ENCODE measurements at places on chromosomes 2 and 18.

GRCh38 chr2:233754872-233755611 is 5.0 kb upstream of the UGT1A1 start:
- DNase-seq = no peak

GRCh38 chr2:120531863-120532600 is 186.1 kb downstream of the INHBB start:
- DNase-seq = no peak

DNA sequence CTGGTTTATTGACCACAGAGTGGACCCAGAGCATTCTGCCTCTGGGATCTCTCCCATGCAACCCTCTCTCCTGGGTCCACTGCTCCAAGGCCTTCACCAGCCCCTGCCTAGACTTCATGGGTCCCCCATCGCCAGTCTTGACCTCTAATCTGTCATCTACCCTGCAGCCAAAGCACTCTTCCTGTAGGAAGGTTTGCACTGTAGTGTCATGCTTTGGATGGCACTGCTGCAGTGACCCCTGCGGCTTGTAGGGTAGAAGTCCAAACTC is 41.7 kb downstream of the MYO7B start:
- no peak for DNase-seq

DNA sequence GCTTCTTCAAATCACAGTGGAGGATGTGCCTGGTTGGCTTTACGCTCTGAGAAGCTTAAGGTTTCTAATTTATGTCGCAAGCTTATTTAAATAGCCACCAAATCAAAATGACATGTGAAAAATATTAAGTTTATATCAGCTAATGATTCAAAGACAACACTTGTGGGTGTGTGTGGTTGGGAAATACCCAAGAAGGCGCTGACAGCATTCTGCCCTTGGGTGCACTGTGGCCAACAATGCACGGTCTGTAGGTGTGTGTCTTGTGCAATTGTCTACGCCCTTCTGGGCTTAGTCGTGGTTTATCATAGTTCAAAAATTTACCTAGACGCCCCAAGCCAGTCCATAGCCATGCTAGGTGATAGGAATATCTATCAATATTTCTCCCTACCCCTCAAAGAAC is 60.9 kb downstream of the KCTD1 start:
- DNase-seq = no peak

- DNase-seq = no peak
These were observed 32.2 kb downstream of the AKAIN1 start for GRCh38 chr18:5164903-5165302.

- no peak for DNase-seq
These were observed 108.4 kb upstream of the COPS8 start for GRCh38 chr2:236977063-236977851.

- DNase-seq = no peak
These were observed 38.6 kb downstream of the STON1 start for GRCh38 chr2:48568547-48568946.

DNA sequence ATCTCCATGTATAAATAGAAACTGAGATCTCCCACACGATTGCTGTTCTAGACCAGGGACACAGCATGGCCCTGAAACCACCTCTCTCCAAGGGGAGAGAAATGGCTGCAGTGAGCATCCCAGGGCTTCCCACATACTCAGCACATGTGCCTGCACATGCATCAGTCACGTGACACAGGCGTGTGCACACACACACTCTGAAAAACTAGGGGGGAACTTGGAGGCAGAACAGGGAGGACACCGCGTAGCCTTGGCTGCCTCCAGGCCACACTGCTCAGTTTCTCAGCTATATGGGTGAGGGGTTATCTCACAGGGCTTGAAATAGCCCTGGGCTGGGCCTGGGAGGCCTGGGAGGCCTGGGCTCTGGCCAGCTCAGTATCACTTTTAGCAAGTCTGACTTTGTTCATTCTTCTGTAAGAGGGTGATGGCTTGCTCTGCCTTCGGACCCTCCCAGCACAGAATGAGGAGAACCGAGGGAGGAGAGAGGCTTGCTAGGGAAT is 66.9 kb downstream of the EMX1 start:
- DNase-seq = no peak

GRCh38 chr2:8803658-8804379 is 33.6 kb downstream of the KIDINS220 start:
- no peak for DNase-seq

DNA sequence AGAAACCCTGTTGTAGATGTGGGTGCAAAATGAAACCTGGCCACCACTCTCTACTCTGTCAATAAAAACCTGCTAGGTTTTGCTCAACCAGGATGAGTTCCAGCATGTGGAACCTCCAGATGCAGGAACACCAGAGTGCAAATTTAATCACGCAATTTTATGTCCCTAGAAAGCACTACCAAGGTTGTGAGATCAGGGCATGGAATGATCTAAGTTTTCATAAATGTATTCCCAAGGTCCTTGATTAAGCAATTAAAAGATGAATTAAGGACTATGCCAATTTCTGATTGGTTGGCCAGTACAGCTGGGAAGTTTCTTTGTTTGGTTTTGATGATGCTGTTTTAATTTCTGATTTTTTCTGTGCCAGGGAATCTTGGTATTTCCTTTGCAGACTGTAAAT is 179.2 kb downstream of the KCNS3 start:
- no peak for DNase-seq

DNA sequence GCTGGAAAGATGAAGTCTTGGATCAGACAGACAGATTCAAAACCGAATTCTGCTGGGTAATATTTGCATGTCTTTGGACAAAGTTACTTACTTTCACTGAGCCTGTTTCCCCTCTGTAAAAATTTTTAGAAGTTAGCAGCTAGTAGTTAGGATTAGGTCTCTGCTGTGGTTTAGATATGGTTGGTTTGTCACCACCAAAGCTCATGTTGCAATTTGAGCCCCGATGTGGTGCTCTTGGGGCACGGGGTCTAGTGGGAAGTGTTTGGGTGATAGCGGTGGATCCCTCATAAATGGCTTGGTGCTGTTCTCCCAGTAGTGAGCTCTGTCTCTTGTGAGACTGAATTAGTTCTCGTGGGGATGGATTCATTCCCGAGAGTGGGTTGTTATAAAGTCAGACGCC is 38.9 kb upstream of the PNO1 start:
- no peak for DNase-seq

- DNase-seq = no peak
These were observed 345.7 kb downstream of the MTX2 start for GRCh38 chr2:176614930-176615329.

GRCh38 chr18:54210463-54210862 is 14.0 kb downstream of the MBD2 start:
- DNase-seq = no peak

GRCh38 chr2:235263205-235264120 is 230.4 kb upstream of the AGAP1 start:
- no peak for DNase-seq

DNA sequence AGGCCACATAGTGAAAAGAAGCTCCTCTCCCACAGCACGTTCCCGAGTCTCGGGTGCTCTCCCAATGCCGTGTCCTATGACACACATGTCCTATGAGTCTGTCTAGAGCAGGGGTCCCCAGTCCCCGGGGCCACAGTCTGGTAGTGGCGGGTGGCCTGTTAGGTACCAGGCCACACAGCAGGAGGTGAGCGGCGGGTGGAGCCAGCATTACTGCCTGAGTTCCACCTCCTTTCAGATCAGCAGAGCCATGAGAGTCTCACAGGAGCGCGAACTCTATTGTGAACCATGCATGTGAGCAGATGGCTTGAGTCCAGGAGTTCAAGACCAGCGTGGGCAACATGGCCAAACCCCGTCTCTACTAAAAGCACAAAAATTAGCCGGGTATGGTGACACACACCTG is 112.6 kb downstream of the ZBTB7C start:
- DNase-seq = no peak

- DNase-seq = no peak
These were observed 25.8 kb downstream of the CAB39 start for GRCh38 chr2:230738391-230738811.

DNA sequence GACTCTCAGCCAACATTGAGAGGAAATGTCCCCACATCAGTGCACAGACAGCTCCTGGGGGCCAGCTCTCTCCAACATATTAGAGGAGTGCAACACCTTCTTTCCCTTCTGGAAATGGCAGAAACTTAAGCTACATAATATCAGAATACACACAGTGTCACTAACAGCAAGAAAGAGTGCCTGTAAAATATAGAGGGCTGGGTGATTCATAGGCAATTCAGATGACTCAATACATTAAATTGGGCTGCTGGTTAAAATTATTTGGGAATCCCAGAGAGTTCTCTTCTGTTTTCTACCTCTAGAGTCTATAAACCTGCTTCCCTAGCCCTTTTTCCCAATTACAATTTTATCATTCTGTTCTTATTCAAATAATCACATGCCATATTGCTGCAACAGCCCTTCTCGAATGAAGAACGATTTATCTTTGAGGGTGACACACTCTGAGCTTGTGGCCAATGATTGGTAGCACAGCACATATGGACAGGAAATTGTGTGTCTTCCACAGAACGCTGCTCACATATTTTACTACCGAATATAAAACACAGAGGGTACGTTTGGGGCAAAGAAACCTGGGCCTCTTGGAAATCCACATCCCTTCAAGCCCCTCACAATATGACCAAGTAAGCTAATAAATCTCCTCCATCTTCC is 381.2 kb downstream of the MBD2 start:
- DNase-seq = no peak

GRCh38 chr2:128319631-128320191 is 1.0 kb upstream of the HS6ST1 start:
- DNase-seq = no peak

GRCh38 chr2:61949714-61950560 is 44.5 kb downstream of the COMMD1 start:
- no peak for DNase-seq

DNA sequence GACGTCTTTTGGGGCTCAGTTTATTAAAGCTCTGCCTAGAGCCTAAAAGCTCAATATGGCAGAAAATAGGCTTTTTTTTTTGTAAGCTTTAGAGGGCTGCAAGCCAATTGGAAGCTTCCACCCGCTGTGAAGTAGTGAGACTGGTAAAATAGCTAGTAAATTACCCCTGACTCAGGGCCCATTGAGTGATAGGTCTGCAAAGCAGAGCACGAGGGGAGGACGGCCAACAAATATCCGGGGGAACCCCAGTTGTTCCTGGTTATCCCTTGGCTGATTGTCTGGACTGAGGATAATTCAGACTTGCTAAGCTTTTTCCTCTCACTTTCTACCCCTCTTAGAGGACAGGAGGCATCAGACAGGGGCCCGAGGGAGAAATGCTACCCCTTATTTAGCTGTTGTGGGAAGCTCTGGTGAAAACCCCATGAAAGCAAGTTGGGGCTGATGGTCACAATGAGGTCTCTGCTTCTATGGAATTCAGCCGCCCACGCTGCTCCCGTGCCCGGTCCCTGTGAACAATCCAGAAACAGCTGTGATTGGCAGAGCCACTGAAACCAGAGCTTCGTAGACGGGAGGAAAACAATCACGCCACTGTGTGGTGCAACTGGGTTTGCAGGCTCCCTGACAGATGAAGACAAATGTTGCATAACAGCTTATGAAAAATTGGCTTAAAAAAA is 141.9 kb upstream of the LGALSL start:
- DNase-seq = no peak

- DNase-seq = no peak
These were observed 372.0 kb downstream of the GALNT13 start for GRCh38 chr2:154243685-154244084.

DNA sequence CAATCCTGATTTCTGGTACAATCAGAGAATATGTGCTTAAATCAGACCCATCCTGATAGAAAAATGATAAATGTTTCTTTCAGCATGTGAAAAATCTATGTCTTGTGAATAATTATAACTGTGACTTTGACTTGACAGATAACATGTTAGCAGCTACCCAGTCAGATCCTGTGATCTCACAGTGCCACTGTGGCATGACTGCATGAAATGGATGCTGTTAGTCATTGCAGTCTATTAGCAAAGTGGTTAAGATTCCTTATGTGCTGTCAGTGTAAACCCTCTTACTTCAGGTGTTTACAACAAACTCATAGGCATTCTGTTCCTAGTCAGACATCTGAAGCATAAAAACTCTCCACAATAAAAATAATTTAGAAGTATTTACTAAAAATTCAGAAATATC is 244.6 kb upstream of the RND3 start:
- no peak for DNase-seq

DNA sequence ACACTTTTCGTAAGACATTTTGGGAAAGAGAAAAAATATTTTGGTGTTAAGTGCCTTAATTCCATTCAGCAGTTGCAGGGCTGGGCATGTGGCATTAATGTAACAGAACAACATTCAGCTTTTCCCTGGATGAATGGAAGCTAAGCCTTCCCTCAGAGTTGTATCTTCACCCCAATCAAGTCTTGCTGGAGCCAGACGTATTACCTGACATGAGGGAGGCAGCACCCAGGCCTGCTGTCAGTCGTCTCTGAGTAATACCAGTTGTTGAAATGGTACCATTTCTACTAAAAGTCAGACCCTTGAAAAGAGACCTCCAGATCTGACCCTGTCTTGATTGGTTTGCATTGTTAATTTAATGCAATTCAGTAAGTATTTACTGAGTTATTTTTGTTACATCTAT is 57.5 kb downstream of the MALT1 start:
- DNase-seq = no peak

DNA sequence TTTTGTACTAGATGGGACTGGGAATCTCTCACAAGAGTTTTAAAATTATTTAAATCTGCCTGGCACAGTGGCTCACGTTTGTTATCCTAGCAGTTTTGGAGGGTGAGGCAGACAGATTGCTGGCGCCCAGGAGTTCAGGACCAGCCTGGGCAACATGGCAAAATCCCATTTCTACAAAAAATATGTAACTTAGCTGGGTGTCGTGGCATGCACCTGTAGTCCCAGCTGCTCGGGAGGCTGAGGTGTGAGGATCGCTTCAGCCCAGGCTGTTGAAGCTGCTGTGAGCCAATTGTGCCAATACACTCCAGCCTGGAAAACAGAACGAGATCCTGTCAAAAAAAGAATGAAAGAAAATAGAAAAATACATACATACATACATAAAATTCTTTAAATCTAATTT is 685.7 kb upstream of the PIK3C3 start:
- DNase-seq = no peak

GRCh38 chr2:20594957-20595356 is 55.9 kb downstream of the HS1BP3 start:
- DNase-seq = no peak

DNA sequence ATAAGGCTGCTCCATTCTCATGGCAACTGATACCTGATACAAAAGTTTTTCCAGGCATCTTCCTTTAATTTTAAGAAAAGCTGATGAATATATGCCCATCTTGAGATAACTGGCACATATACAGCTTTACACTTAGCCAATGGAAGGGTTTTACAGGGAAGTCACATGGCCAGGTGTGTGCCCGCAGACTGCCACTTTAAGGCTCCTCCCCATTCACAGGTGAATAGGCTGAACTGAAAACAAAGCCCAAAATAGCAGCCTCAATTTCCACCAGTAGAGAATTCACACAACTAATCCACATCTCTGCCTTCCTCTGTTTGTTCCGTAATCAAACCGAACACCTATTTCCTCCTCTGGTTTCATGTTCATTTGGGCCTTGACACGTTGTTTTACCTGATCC is 9.8 kb upstream of the ME2 start:
- no peak for DNase-seq

DNA sequence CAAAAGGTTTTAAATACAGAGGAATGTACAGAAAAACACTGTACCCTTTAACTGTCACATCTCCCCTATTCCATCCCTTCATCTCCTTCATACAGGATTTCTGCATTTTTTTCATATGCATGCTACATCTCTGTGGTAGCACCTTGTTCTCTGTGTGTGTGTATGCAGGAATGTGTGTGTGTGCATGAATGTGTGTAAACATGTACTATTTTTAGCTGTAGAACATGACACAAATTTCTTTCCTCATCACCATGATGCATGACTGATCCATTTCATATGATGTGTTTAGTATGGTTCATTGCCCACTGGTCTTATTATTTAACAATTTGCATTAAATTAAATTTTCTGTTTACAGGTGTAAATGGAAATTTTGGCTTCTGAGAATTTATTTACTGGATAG is 21.5 kb upstream of the ZEB2 start:
- no peak for DNase-seq
